ENCODE measurements at places on chromosomes 7 and 10. TPM values are rescaled to one million over a fixed set of nuclear protein-coding genes. Genes with fewer than 3 reads are reported as not detected.

DNA sequence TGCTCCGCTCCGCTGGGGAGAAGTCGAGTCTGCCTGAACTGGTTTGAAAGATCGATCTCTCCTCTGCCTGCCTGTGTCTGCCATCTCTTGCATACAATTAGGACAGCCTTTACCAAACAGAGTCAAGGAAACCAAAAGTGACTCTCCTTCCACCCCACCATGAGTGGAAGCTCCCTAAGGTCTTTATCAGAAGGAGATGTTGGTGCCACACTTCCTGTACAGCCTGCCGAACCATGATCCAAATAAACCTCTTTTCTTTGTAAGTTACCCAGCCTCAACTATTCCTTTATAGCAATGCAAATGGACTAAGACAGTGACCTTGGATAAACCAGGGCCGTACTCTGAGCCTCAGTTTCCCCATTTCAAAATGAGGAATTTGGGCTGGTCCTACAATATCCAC lies 106.3 kb upstream of the GDF10 start:
- H3K4me3 ChIP-seq, result no peak overlapping the region
- H3K4me1 ChIP-seq, result peaks cover 5% of the 10 kb centered on the region

- DNase-seq, result no peak
- H3K27me3 ChIP-seq, result peaks cover 4% of the 10 kb centered on the region
- no peaks in the 10 kb centered on the region for H3K4me1 ChIP-seq
- H3K36me3 ChIP-seq, result no peaks in the 10 kb centered on the region
Measured at GRCh38 chr7:28847176-28847575, 111.0 kb downstream of the TRIL start.

The PAPSS2 gene
- 0.42 TPM for total RNA-seq

The CELF2 gene
- 180 TPM for total RNA-seq

The PUS7 gene
- total RNA-seq, result 5.2 TPM

The IGF2BP3 gene
- not detected for total RNA-seq

The FAM131B gene
- 0.97 TPM for total RNA-seq

DNA sequence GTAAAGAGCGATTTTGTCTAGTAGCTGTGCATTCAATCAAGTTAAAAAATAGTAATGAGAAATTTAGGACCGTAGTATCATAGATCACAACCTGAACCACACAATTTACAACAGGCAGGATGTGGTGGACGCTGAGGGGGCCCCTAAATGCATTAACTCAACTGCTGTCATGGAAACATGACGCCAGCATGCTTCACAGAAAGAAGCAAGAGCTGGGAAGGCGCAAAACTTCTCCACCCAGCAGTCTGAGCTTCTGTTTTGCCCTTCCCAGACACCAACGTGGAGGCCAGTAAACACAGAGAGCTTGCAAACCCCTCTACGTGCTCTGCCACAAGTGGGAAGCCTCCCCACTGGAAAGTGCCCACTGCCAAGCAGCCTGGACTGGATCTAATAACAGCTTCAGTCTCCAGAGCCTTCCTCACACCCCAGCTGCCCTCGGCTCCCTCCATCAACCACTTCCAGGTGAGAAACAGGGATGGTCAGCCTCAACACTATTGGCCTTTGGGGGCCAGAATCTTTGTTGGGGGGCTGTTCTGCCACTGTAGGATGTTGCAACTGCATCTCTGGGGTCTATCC lies 151.8 kb downstream of the SFMBT2 start:
- H3K27ac ChIP-seq, result no peak overlapping the region
- H3K27me3 ChIP-seq, result no peaks in the 10 kb centered on the region
- H3K4me3 ChIP-seq, result no peak overlapping the region

The NRCAM gene
- total RNA-seq, result 0.41 TPM

The EPHB6 gene
- total RNA-seq, result 65.0 TPM

- H3K4me3 ChIP-seq, result no peak overlapping the region
- H3K27me3 ChIP-seq, result no peaks in the 10 kb centered on the region
- peak overlapping the region; percentile 13 for H3K27ac ChIP-seq
- no peaks in the 10 kb centered on the region for H3K36me3 ChIP-seq
- H3K4me1 ChIP-seq, result peaks cover 25% of the 10 kb centered on the region
Measured at GRCh38 chr10:91034494-91035159, 113.7 kb upstream of the ANKRD1 start.

The TEX36 gene
- total RNA-seq, result not detected

The FKBP9 gene
- total RNA-seq, result 0.35 TPM

The ZNF277 gene
- 31.4 TPM for total RNA-seq

DNA sequence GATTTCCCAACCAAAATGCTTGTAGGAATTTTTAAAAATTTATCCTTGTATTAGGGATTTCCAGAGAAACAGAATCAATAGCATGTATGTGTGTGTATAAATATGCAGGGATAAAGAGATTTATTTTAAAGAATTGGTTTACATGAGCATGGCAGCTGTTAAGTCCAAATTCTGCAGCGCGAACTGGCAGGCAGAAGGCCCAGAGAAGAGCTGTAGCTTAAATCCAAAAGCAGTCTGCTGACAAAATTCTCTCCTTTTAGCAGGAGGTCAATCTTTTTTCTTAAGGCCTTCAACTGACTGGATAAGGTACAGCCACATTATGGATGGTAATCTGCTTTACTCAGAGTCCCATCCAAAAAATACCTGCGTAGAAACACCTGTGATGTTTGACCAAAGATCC lies 42.0 kb downstream of the PRR15 start:
- DNase-seq, result no peak
- H3K4me3 ChIP-seq, result no peak overlapping the region
- H3K36me3 ChIP-seq, result no peaks in the 10 kb centered on the region
- no peaks in the 10 kb centered on the region for H3K27me3 ChIP-seq
- no peaks in the 10 kb centered on the region for H3K4me1 ChIP-seq

GRCh38 chr10:107919626-107920235 lies 755.2 kb upstream of the SORCS1 start:
- no peak overlapping the region for H3K27ac ChIP-seq
- H3K4me3 ChIP-seq, result no peak overlapping the region

The HOXA13 gene
- not detected for total RNA-seq

DNA sequence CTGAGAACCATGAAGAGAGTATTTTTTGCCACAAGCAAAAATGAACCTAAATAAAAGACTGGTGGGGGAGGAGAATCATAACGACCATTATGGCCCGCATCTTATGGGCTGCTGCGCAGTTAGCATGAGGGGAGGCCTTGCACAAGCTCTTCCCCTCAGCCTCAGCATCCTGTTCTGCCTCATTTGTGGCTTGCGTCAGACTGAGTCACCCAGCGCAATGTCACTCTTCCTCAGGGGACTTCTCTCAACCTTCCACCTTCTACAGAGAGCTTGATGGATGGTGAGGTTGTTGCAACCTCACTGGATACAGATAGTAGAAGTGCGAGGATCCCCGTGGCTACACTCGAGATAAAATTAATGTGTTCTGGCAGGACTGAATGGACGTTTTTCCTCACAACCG lies 16.8 kb upstream of the GPR15LG start:
- no peak overlapping the region for H3K27ac ChIP-seq
- H3K27me3 ChIP-seq, result no peaks in the 10 kb centered on the region
- no peak overlapping the region for H3K4me3 ChIP-seq
- H3K4me1 ChIP-seq, result no peaks in the 10 kb centered on the region
- H3K36me3 ChIP-seq, result peaks cover 26% of the 10 kb centered on the region
- peak; percentile 24 for DNase-seq

GRCh38 chr7:112372101-112372500 lies 78.2 kb upstream of the IFRD1 start:
- no peak overlapping the region for H3K27ac ChIP-seq
- no peak for DNase-seq
- H3K4me3 ChIP-seq, result no peak overlapping the region
- H3K36me3 ChIP-seq, result no peaks in the 10 kb centered on the region
- no peaks in the 10 kb centered on the region for H3K27me3 ChIP-seq

DNA sequence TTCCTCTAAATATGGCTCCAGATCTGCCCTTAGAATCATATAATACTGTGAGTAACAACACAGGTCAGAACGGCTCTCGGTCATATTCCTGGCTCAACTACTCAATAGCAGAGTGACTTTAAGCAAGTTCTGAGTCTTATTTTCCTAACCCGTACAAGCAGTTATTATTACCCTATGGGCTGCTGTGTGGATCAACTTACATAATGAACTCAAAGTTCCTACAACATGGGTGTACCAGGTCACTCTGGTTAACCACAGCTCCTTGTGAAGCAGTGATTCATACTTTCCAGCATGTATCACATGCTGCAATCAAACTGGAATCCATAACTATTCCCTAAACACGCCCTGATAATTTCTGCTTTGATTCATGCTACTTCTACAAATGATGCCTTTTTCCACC lies 107.3 kb downstream of the LRRN3 start:
- no peaks in the 10 kb centered on the region for H3K36me3 ChIP-seq
- H3K4me3 ChIP-seq, result no peak overlapping the region
- no peak overlapping the region for H3K27ac ChIP-seq

GRCh38 chr10:89516149-89516832 lies 19.1 kb downstream of the SLC16A12 start:
- H3K4me1 ChIP-seq, result no peaks in the 10 kb centered on the region
- H3K4me3 ChIP-seq, result no peak overlapping the region
- H3K36me3 ChIP-seq, result no peaks in the 10 kb centered on the region

GRCh38 chr7:139361523-139361922 lies 1.8 kb downstream of the LUC7L2 start:
- DNase-seq, result no peak
- peak overlapping the region; percentile 90 for H3K4me3 ChIP-seq
- H3K27ac ChIP-seq, result peak overlapping the region; percentile 98

The ANKRD61 gene
- not detected for total RNA-seq

DNA sequence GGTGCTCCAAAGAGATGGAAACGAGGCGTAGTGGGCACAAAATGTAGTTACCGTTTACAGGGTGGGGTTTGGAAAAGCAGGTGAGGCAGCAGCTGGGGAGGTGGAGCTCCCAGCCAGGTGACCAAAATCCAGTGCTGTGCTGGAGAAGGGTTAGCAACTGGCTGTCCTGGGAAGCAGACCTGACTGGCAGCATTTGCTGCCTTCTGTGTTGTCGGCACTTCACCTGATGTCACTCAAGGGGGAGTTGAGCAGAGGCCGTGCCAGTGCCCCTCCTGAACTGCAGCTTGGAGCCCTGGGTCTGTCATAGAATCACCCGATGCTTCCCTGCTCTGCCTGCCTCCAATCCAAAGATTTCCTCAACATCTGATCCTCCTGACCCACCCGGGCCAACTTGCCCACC lies 12.8 kb downstream of the GCK start:
- H3K27me3 ChIP-seq, result no peaks in the 10 kb centered on the region
- H3K4me3 ChIP-seq, result no peak overlapping the region
- no peaks in the 10 kb centered on the region for H3K4me1 ChIP-seq
- no peak overlapping the region for H3K27ac ChIP-seq
- H3K36me3 ChIP-seq, result no peaks in the 10 kb centered on the region

DNA sequence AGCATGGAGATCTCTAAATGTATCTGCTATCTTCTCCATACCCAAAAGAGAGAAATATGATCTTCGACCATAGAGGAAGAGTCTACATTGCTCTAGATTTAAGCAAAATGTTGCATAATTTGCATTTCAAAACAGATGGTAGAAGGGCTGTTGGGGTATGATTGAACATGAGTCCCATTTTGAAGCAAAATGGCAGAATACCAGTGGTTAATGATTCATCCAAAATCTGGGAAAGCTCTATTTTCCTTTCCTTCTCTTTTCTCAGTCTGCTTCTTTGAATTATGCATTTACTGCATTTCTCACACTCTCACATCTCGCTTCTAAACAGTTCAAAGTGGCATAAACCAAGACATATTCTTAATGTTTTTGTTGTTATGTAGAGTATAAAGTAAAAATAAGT lies 178.5 kb downstream of the MACC1 start:
- no peaks in the 10 kb centered on the region for H3K4me1 ChIP-seq
- no peaks in the 10 kb centered on the region for H3K36me3 ChIP-seq
- no peak for DNase-seq
- H3K27me3 ChIP-seq, result no peaks in the 10 kb centered on the region
- no peak overlapping the region for H3K27ac ChIP-seq

- DNase-seq, result peak; percentile 72
- no peaks in the 10 kb centered on the region for H3K27me3 ChIP-seq
- H3K27ac ChIP-seq, result peak overlapping the region; percentile 62
- peak overlapping the region; percentile 15 for H3K4me3 ChIP-seq
Measured at GRCh38 chr10:22321156-22321923, 441 bp downstream of the BMI1 start.

GRCh38 chr7:4556868-4557793 lies 125.0 kb upstream of the FOXK1 start:
- peaks cover 5% of the 10 kb centered on the region for H3K27me3 ChIP-seq
- no peaks in the 10 kb centered on the region for H3K36me3 ChIP-seq
- H3K4me3 ChIP-seq, result no peak overlapping the region

DNA sequence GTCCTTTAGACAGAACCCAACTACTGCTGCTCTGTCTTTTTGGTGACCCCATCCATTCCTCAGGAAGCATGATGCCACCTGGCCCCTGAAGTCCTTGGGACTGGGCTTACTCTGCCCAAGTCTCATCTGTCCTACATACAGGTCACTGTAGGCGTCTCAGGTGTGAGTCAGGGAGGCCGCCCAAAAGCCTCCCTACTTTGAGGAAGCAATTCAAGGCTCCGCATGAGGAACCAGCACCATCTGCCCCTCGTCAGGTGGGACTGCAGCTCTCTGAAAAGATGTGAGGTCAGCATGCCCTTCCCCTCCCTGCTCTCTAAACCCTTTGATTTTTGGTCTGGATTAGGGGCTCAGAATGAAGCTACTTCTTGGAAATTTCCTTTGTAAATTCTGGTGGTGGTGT lies 354.8 kb downstream of the CXCL12 start:
- no peak overlapping the region for H3K4me3 ChIP-seq
- no peak for DNase-seq
- no peak overlapping the region for H3K27ac ChIP-seq
- H3K27me3 ChIP-seq, result peaks cover 3% of the 10 kb centered on the region

The HOXA4 gene
- total RNA-seq, result 0.19 TPM

The SLC26A4 gene
- not detected for total RNA-seq

- no peak overlapping the region for H3K27ac ChIP-seq
- no peak for DNase-seq
- peaks cover 12% of the 10 kb centered on the region for H3K4me1 ChIP-seq
Measured at GRCh38 chr10:75137533-75138438, 26.3 kb downstream of the SAMD8 start.

GRCh38 chr7:136267822-136268221 lies 290.7 kb upstream of the MTPN start:
- H3K4me3 ChIP-seq, result no peak overlapping the region
- H3K27me3 ChIP-seq, result no peaks in the 10 kb centered on the region
- H3K27ac ChIP-seq, result no peak overlapping the region
- DNase-seq, result no peak
- H3K36me3 ChIP-seq, result no peaks in the 10 kb centered on the region

The OGDH gene
- total RNA-seq, result 126 TPM

- no peaks in the 10 kb centered on the region for H3K36me3 ChIP-seq
- H3K4me3 ChIP-seq, result peak overlapping the region; percentile 30
- H3K27me3 ChIP-seq, result no peaks in the 10 kb centered on the region
- H3K4me1 ChIP-seq, result peaks cover 8% of the 10 kb centered on the region
Measured at GRCh38 chr7:155490697-155491628, 33.0 kb downstream of the EN2 start.

The MET gene
- total RNA-seq, result 0.47 TPM
